ENCODE measurements at places on chromosomes 6 and 20. TPM values are rescaled to one million over a fixed set of nuclear protein-coding genes. Genes with fewer than 3 reads are reported as not detected.

The GPX5 gene
- total RNA-seq = not detected

The MICB gene
- 36.1 TPM for total RNA-seq

The MYCT1 gene
- total RNA-seq = not detected

The COL9A1 gene
- total RNA-seq = not detected

The ABHD12 gene
- total RNA-seq = 37.0 TPM

The SLPI gene
- total RNA-seq = not detected

The DNMT3B gene
- 0.93 TPM for total RNA-seq

The CCDC167 gene
- 66.6 TPM for total RNA-seq

The LTB gene
- total RNA-seq = 270 TPM

The SAPCD1 gene
- total RNA-seq = 16.7 TPM

The CLDN20 gene
- total RNA-seq = 0.29 TPM

The OPRM1 gene
- total RNA-seq = not detected

The GPANK1 gene
- 34.8 TPM for total RNA-seq

The CRISP3 gene
- total RNA-seq = not detected

The CLPSL1 gene
- not detected for total RNA-seq

The TCP11 gene
- not detected for total RNA-seq

The GHRH gene
- total RNA-seq = not detected

The PRDM13 gene
- total RNA-seq = not detected

The SLCO4A1 gene
- 49.8 TPM for total RNA-seq

The PLA2G7 gene
- not detected for total RNA-seq

The RBPJL gene
- not detected for total RNA-seq

The SOD2 gene
- total RNA-seq = 81.0 TPM

The WTAP gene
- 125 TPM for total RNA-seq

The PRIM2 gene
- total RNA-seq = 38.0 TPM

The ULBP2 gene
- 0.65 TPM for total RNA-seq

The OR2H2 gene
- not detected for total RNA-seq

The EEF1A2 gene
- 0.80 TPM for total RNA-seq

The TRIM10 gene
- total RNA-seq = 0.05 TPM

The BNIP5 gene
- not detected for total RNA-seq

The KIF25 gene
- not detected for total RNA-seq

The LTA gene
- 1,021 TPM for total RNA-seq

The DEFB125 gene
- not detected for total RNA-seq

The POPDC3 gene
- not detected for total RNA-seq

The SLC35D3 gene
- not detected for total RNA-seq

All from activated T-helper 1 cell treated with anti-CD3 and anti-CD28 coated beads, Interleukin-12 subunit alpha, Interleukin-12 subunit beta, Interleukin-2, Interleukin-4 antibody, amounts not matched to agents 30 ng/mL and 10 ng/mL and 1 ng/mL, durations not matched to agents 14 hours and 24 hours and 36 hours (primary cell).